ENCODE measurements at places on chromosomes 7 and 10.

DNA sequence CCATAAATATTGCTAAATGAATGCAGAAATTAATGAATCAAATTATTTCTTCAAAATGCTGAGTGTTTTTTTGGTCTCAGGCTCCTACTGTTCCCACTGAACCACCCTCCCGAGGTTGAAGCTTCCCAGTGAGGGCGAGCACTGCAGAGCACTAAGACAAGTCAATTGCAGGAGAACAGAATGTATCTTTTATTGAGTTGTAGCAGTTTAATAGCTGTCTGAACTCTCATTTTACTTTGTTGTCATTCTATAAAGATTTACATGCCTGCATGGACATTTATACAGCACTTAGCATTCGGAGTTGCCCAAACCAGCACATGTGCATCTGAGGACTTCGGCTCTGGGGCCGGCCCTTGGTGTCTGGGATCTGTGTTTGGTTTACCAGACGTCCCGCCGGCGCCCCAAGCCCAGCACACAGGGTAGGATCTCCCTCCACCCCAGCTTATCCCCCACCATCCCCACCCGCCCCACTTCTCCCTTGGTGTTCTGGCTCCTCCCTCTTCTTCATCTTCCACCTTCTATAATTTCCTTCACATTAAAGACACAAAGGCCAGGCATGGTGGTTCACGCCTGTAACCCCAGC lies 211.0 kb upstream of the SH2B2 start:
- DNase-seq = no peak

DNA sequence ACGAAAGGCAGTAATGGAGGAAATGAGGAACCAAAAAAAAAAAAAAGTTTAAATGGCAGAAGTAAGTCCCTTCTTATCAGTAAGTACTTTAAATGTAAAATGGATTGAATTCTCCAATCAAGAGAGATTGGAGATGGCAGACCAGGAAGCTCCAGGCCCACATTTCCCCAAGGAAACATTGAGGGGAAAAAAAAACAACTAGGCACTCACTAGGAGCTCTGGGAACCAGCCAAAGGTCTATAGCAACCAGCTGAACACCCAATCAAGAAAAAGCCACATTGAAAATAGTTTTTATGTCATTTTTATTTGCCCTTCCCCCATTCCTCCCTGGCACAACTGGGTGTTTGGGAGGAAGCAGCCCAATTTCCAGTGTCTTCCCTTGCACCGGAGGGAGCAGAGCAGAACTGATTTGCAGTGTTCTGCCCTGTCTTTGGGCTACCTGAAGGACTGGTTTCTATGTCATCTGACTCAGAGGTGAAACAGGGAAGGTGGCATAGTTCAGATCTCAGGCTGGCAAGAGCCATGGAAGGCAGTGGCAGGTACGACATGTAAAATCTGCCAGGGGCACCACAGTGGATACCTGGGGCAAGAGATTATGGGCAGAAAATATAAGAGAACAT lies 121.9 kb downstream of the SMURF1 start:
- DNase-seq = peak; percentile 59

DNA sequence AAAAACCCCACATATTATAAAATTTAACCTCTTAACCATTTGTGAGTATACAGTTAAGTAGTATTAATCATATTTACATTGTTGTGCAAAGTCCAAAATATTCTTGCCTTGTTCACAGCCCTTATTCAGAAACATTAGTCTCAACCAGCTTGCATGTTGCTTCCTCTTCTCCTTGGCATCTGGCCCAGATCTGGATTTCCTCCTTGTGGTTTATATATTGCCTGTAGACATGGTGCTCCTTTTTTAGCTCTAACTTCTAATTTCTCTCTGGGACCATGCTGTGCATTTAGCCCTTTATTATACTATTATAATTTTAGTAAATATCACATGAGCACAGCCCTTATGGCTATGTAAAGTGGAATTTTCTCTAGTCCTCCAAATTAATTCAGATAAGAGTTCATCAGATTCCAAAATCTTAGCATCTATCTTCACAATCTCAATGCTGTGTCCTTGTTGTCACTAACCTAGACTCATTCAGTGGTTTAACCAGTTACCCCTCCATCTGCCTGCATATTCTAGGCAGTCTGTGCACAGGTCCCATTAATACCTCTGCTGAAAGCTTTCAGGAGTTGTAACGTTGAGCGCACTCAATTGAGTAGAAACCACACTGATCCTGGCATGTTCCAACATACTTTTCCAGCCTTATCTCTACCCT lies 7.9 kb downstream of the CPED1 start:
- peak; percentile 73 for DNase-seq

GRCh38 chr10:132461683-132462231 lies 64.8 kb downstream of the PWWP2B start:
- DNase-seq = no peak
